Stimulated activated CD4-positive, alpha-beta T cell treated with anti-CD3 and anti-CD28 coated beads, Interleukin-4, amount 100 ng/mL, for 48 hours (primary cell): ENCODE measurements at places on chromosomes 7 and 10.

GRCh38 chr7:122770686-122771335, 68.1 kb upstream of the RNF148 start:
- no peak for DNase-seq

DNA sequence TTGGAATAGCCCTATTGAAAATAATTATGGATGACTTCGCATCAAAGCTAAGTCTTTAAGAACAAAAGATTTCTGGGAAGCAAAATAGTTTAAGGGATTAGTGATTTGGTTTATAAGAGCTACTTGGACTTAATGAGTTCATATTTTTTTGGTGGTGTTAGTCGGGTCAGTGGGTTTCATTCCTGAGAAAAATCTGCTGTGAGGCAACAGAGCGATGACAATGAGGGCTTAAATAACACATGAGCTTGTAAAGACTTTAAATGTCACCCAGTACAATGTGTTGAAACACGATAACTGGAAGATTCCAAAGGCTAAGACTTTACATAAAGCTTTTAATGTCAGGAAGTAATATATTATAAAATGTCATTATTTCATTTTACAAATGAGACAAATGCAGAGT, 178.8 kb downstream of the ARL4A start:
- no peak for DNase-seq

DNA sequence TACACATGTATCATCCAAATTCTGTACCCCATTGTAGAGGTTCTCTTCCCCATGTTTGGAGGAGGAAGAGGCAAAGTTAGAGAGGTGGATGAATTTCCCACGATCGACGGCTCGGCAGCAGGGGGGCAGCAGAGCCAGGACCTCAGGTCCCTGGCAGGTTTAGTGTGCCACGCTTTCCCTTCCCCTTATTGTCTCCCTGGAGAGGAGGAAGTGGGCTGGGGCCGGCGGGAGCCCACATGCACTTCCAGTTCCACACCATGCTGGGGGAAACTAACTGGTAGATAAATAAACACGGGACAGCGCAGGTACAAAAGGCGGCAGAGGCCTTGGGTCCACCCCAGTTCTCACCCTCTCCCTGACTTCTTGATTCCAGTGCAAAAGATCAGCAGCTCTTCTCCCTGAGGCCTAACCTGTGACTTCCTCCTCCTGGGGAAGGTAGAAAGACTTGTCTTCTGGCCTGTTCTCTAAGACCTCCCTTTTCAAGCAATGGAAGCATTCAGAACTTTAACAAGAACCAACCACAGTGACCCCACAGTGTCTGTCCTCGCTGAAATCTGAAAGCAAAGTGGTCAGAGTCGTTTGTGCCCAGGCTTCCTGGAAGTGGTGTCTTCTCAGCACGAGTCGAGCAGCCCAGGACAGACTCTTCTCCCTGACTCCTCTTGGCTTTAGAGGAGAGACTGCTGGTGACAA, 30.5 kb upstream of the SRGN start:
- DNase-seq: no peak

DNA sequence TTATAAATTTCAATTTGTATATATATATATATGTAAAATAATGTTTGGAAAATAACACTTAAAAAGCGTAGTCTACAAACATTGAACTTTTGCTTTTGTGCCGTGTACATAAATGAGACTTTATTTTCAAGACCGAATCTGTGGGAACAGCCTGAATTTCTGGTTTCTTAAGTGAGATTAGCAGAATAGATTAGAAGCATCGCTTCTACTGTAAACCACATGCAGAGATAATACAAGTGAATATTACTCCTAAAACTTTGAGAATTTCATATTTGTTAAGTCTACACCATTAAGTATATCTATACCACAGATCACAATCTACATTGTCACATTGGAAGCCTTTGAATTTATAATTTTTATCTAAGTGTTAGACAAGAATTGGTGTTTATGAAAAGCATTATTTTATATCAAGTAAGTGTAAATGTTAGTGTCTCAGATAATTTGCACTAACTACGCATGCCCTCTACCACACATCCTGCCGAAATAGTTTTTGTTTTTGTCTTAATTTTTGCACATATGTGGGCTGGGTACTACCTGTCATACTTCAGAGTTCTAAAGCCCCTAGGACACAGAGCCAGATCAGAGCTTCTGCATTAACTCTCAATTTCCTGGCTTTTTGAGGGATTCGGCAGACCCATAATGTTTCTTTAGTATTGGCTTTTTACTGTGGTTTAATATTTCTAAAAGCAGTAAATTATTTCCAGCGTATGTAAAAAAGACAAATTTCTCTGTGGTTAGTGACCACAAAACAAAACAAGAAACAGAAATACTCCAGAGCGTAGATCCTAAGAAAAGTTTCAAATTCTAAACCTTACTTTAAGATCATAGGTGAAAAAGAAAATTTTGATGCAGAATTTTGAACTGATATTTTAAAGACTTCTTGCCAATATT, 20.0 kb downstream of the TWIST1 start:
- DNase-seq: no peak

DNA sequence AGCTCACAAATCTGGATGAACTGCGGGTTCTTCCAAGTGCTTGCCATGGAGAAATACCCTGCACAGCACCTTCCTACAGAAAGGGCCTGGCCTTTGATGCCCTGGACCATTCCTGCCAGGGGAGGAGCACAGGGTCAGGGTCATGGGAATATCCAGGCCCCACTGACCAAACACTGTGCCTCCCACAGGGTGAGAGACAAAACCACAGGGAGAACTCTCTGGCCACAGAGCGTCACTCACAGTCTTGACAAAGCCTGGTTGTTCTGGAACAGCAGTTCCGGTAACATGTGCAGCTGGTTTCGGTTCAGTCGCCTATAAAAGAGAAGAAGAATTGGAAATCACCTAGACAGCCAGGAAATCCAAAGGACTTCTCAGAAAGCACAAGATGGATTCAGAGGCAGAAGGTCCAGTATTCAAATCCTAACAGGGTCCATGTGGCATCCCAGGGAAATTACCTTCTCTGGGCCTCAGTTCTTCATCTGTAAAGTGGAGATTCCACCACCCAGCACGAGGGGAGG, 28.1 kb downstream of the SLIT1 start:
- no peak for DNase-seq
